ENCODE measurements at places on chromosomes 1 and 21. TPM values are rescaled to one million over a fixed set of nuclear protein-coding genes. Genes with fewer than 3 reads are reported as not detected.

GRCh38 chr21:14522736-14523135 lies 23.4 kb downstream of the SAMSN1 start:
- no peak for DNase-seq

DNA sequence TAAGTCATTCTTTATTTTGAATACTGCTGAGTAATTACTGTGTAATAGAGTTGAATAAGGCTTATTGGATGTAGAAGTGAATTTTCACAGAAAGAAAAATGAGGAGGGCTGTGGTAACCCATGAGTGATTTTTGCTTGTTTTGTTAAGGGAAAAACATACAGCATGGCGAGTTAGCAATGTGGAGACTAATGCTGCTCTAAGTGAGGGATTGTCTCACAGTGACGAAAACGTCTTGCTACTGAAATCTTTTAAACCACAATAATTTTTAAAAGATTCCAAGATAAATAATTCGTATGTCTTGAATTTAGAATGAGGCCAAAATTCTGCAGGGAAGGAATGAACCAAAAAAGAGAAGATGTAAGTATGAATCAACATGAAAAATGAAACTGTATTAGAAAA lies 16.2 kb upstream of the PLA2G4A start:
- no peak for DNase-seq

DNA sequence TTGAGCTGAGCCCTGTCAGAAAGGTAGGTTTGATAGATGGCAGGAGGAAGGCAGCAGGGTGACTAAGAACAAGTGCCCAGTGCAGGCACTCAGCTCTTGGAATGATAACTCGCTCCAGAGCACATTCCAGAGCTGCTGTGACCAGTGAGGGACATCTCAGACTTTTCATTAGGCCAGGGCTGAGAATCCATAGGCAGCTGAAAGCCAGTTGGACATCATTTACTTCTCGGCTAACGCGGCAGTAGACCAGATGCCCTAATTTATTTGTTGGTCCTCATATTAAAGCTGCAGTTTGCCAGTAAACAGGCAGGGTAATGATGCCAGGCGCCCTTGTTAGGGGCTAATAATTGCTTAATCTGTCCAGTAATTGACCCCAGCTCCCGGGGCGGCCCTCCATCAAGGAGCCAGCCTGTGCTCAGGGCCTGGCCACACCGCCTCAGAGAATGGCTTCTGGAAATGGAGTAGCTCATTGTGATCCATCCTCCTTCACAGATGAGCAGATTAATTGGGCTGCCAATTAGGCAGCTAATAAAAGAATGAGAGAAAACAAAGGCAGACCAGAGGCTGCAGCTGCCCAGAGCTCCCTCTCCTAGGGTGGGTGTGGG lies 122.0 kb downstream of the BEND5 start:
- peak; percentile 81 for DNase-seq

DNA sequence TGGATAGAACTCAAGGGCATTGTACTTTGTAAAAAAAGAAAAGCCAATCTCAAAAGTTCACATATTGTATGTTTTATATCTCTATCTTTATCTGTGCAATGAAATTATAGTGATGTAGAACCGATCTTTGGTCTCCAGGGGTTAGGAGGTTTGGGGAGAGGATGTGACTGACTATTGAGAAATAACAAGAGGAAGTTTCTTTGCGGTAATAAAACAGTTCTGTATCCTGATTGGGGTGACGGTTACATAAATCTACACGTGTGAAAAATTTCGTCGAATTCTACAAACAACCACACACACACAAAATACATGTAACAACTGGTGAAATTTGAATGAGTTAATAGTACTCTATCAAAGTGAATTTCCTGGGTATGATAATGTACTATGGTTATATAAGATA lies 10.6 kb upstream of the OR2T33 start:
- no peak for DNase-seq

GRCh38 chr1:208178091-208178529 lies 66.1 kb downstream of the PLXNA2 start:
- no peak for DNase-seq

DNA sequence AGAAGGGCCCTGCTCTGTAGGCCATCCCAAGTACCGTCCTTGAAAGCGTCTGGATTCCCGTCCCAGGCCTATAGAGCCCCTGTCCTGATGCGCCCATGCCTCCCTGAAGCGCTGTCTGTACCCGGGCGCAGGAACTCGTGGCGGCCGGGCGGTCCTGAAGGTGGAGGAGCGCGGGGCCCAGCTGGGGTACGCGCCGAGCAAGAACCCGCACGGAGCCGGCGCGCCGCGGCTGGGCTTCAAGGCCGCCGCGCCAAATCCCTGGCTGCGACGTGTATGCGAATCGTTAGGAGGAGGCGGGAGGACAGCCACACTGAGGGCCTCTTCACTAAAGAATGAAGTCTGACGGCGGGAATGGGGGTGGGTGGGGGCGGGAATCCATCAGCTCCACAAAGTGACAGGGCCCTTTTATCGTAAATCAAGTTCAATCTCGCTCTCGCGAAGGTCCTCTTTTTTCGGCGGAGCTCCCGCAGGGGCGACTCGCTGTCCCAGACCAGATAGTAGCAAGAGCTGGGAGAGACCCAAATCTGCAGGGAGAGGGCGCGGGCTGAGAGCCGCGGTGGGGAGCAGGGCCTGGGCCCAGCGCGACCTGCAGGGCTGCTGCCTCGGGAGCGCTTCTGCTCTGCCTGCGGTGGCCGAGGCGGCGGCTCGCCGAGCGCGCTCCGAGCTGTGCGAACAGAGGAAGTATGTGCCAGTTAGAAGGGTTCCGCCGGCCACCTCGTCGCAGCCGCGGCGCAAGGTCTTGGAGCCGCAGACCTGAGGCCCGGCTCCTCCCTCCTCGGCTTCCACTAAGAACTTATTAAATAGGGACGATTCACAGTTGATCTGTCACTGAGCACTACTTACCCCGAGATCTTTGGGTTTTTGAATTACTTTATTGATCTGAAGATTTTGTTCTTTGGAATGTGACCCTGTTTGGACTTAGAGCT lies 10.4 kb downstream of the BARHL2 start:
- DNase-seq = peak; percentile 56

Gene TFF3
- polyA plus RNA-seq = not detected

All from SK-N-SH (cell line).